Motor neuron (in vitro differentiated cells): ENCODE measurements at places on chromosomes 16 and 17. TPM values are rescaled to one million over a fixed set of nuclear protein-coding genes. Genes with fewer than 3 reads are reported as not detected.
A peak's percentile ranks its signal among the peaks of the same experiment; 100 is the strongest.

DNA sequence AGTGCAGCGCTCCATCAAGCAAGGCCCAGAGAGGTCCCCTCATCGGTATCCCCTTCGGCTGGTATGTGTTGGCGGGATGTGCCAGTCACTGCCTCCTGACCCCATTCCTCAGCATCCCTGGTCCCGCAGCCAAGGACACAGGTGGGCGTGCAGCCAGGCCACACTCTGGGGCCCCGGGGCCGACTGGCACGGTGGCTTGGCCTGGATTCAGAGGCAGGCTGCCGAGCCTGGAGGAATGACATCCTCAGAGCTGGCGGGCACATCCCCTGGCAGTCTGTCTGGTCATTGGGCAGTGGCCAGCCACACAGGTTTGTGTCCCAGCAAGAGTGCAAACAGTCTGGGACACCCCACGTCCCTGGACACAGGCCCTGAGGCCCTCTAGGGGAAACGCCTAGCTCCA, 111.1 kb downstream of the SDK2 start:
- ATAC-seq, result no peak

GRCh38 chr16:66426112-66427035, 721 bp upstream of the BEAN1 start:
- ATAC-seq, result peak; percentile 49

- ATAC-seq, result no peak
Observed at GRCh38 chr17:31002047-31002446, 31.2 kb downstream of the RNF135 start.

DNA sequence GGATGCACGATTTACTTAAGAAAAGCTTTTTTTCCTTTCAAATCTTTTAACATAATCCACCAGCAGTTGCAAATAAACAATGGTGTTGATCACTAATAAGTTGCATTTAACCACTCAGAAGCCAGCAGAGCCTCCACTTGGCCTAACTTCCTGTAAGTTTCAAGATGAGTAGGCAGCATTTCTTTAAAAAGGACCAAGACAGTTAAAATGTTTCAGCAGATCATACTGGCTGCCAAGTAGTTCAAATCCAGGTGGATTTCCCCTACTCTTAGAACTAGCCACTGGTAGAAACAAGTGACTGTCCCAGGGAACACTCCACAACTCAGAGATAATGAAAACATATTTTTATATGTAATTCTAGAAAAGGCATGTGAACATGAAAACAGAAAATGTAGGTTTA, 17.0 kb upstream of the RFFL start:
- no peak for ATAC-seq

- no peak for ATAC-seq
Observed at GRCh38 chr17:50055055-50055425, 870 bp upstream of the ITGA3 start.

- ATAC-seq, result peak; percentile 44
Observed at GRCh38 chr16:1102921-1103635, 7.0 kb upstream of the C1QTNF8 start.

DNA sequence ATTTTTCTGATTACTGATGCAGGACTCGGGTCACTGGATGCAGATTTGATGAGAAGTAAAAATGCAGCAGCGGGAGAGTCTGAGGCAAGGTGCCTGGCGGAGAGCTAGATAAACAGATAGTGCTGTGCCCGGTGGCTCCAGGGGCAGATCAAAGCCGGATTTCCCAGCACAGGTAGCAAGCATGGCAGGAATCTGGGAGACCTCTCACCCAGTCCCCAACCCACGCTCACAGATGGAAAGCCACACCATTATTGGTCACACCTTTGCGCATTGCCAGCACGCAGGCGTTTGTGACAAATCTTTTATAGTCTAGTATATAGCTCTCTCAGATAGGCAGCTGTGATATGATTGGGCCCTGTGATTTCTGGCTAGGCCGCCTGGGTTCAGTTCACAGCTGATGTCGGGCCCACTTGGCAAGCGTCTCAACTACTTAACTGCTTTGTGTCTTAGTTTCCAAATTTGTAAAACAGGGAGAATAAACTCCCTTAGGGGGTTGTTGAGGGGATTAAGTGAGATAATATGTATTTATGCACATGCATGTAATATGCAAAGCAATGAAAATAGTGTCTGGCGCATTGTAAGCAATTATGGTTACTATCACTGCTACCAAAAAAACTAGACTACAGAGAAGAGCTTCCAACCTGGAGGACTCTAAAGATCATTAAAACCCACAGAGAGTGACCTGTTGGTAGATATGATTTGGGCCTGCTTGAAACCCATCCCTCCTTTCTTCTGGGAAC, 42.0 kb upstream of the NFAT5 start:
- ATAC-seq, result peak; percentile 88

DNA sequence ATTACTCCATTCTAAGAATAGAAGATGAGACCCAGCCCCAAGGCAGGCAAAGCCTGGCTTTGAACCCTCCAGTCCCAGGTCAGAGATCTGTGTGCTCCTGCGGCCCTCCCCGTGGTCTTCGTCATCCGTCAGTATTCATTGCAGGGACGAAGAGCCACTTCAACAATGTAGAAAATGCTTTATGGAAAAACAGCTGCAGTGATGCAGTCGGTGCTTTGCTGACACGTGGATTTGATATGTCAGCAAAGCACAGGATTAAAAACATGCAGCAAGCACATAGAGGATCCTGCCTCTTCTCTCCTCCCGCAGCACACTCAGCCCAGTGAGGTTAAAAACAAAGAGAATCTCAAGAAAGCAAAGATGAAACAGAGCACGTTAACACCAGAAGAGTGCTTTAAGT, 117.1 kb upstream of the AXIN2 start:
- peak; percentile 11 for ATAC-seq

GRCh38 chr17:3527896-3528295, 29.7 kb downstream of the TRPV3 start:
- no peak for ATAC-seq

DNA sequence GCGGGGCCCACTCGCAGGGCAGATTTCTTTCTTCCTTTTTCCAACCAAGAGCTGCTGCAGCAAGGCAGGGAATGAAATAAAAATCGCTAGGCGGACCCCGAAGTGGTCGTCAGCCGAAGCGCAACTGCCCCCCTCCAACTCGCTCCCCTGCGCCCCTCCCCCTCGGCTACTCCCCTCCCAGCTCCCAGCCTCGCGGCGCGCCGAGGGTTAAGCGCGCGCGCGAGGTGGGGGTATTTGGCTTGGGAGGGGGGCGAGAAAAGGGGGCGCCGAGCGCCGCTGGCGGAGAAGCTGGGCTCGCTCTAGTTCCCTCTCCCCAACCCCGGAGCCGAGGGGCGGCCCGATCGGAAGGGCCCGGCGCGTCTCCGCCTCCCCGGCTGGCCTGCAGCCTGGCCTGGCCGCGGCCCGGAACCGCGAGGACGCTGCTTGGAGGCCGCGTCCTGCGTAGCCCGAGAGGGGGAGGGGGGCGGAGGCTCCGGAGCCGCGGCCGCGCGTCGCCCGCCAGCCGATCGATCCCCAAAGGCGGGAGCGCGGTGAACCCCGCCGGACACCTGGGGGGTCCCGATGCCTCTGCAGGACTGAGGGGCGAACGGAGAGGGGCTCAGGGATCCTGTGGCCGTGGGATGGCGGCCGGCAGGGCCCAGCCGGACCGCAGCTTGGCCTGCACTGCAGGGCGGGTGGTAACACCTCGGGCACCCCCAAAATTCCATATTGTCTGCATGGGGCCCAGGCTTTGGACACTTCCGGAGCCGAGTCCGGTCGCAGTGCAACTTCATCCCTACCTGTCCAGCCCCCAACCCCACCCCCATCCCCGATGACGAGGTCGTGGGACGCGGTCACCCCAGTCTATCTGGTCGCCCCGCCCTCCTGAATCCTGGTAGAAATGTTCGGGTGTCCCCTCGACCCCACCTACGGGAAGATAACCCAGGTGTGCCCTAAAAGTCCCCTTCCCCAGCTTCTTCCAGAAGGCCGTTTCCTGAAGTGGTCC, 4.9 kb upstream of the CBX4 start:
- peak; percentile 35 for ATAC-seq

- no peak for ATAC-seq
Observed at GRCh38 chr16:85687651-85688471, 893 bp downstream of the GINS2 start.

DNA sequence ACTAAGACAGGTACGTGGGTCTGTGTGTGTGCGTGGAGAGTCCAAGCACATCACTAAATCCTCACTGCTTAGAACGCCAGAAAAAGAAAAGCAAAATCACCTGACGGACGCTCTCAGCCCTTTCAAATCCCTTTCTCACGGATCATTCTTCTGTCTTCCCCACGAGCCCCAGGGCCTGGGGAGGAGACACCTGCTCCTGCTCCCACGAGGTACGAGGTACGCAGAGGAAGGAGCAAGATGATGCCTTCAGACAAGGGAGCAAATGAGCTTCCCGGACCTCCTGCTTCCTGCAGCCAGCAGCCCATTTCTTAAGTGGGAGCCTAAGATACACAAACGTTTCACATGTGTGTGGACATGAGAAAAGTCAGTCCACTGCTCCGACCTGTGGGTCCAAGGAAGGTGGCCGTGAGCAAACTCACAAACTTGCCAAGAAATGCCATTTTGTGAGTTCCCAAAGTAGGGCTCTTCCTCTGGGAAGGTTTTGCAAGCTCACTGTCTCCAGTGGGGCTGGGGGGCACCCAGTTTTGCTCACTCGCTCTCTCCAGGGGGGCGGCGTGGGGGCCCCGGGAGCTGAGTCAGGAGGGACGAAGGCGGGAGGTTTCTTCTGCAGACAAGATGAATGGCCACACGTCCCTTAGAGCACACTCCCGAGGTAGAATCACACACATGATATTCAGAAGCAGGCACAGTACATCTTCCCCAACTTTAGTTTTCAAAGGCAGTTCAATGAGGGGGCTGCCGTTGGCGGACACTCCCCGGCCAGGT, 68.1 kb downstream of the MRM3 start:
- no peak for ATAC-seq

DNA sequence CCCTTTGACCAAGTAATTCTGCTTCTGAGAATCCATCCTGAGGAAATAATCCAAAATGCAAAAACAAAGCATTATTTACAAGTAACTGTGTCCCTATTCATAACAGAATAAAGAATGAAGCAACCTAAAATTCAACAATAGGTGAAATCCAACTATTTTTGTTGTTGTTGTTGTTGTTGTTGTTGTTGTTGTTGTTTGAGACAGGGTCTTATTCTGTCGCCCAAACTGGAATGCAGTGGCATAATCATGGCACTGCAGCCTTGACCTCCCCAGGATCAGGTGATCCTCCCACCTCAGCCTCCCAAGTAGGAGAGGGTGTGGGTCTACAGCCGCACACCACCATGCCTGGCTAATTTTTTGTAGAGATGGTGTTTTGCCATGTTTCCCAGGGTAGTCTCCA, 75.9 kb upstream of the MTMR4 start:
- ATAC-seq, result no peak

GRCh38 chr17:80220736-80221215, 549 bp downstream of the SLC26A11 start:
- peak; percentile 48 for ATAC-seq

DNA sequence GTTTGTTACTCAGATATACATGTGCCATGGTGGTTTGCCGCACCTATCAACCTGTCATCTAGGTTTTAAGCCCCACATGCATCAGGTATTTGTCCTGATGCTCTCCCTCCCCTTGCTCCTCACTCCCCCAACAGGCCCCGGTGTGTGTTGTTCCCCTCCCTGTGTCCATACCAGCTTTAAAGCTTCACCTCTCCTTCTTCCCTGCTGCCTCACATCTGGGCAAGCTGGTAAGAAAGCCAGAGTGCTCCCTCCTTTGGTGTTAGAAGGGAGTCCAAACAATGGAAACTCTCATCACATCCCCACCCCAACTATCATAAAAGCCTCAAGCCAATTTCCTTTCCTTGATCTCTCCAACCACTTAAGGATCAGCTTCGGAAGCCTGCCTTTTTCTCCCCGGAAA, 1115.6 kb upstream of the GOT2 start:
- ATAC-seq, result no peak

DNA sequence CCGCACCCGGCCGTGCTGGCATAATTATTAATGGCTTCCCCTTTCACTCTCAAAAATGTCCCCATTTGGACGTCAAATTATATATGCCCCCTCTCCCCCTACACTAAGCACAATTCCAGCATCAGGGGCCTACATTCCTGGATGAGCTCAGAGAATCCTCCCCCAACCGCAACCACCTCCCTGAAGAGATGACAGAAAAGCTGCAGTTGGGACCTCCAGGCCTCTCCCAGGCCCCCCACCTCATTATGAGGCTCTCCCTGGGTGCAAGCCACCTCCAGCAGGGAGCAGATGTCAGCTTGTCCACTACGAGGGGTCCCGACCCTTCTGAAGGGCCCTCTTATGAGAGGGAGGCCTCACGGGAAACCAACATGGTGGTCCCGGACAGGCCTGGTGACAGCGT, 18.5 kb upstream of the NCBP3 start:
- ATAC-seq, result no peak

DNA sequence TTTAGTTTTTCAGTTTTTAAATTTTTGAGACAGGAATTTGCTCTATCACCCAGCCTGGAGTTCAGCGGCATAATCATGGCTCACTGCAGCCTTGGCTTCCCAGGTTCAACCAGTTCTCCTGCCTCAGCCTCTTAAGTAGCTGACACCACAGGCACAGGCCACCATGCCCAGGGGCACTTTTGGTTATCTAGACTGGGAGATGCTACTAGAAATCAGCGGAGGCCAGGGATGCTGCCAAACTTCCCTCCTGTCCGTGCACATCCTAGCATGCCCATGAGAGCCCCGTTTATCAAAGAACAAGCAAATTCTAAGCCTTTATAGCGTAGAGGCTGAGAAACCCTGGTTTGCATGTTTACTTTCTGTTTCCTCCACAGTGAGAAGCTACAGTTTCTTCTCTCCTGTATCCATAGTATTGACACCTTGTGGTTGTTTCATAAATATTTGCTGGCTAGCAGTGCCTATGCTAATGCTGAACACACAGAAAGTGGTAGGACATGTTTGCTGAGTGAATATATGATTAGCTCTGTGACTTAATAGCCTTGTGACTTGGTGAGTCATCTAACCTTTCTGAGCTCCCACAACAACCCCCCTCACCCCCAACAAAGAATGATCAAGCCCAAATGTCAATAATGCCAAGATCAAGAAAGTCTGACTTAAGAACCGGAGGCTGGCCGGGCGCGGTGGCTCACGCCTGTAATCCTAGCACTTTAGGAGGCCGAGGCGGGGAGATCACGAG, 39.2 kb upstream of the MAF start:
- ATAC-seq, result no peak

DNA sequence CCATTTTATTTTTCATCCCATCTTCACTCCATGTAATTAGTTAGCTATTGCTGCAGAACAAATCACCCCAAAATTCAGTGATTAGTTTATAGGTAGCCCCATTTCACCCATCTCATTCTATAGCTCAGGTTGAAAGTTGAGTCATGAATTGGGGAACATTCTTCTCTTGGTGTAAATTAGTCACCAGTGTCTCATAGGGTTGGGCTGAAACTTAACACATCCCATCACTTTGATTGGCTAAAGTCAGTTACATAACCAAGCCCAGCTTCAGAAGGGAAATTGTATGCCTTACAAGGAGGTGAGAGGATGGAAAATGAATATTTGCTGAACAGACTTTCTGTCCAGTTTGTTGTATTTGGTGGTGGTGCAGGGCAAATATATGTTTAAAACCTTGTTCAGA, 477.5 kb downstream of the WWOX start:
- ATAC-seq, result no peak

- ATAC-seq, result no peak
Observed at GRCh38 chr17:31534223-31534888, 142.9 kb downstream of the RAB11FIP4 start.

GRCh38 chr17:2707721-2708584, 3.6 kb downstream of the CLUH start:
- peak; percentile 0 for ATAC-seq

The PSMC3IP gene
- 13.5 and 14.9 TPM in 2 replicates for total RNA-seq

The SSTR5 gene
- total RNA-seq, result not detected in 2 replicates

The KRT9 gene
- 0.23 and 0.31 TPM in 2 replicates for total RNA-seq

The SMIM36 gene
- total RNA-seq, result 0.93 TPM in 1 of 2 replicates, not detected in the other

The TADA2A gene
- 18.5 and 22.9 TPM in 2 replicates for total RNA-seq

The CCDC154 gene
- 1.0 and 2.0 TPM in 2 replicates for total RNA-seq

The OR1F1 gene
- 0.73 and 0.85 TPM in 2 replicates for total RNA-seq

The WFDC1 gene
- 0.27 and 1.6 TPM in 2 replicates for total RNA-seq

The CMTM1 gene
- total RNA-seq, result 3.3 and 3.9 TPM in 2 replicates

The RHBDL1 gene
- 6.2 and 7.2 TPM in 2 replicates for total RNA-seq

The HOXB1 gene
- 3.4 TPM in 2 replicates for total RNA-seq
